ENCODE measurements at places on chromosomes 1 and 21.

DNA sequence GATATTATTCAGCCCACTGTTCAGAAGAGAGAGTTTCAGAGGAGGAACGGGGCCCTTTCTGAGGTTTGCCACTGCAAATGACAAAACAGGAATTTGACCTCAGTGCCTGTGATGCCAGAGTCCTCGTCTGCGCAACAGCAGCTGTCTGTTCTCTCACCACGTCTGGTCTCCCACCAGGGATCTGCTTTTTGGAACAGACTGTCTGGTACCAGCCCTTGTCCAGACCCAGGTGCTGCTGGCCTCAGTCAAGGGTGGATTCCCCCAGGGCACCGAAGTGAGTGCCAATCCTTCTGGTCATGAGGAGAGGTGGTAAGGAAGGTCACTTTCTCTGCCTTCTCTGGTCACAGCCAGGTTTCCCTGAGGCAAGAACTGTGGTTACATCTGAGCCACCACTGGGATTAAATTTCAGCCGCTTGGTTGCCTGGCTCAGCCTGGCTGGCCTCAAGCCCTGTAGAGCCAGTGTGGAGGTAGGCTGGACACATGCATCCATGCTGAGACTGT lies 2.3 kb upstream of the BCAN start:
- DNase-seq: no peak

DNA sequence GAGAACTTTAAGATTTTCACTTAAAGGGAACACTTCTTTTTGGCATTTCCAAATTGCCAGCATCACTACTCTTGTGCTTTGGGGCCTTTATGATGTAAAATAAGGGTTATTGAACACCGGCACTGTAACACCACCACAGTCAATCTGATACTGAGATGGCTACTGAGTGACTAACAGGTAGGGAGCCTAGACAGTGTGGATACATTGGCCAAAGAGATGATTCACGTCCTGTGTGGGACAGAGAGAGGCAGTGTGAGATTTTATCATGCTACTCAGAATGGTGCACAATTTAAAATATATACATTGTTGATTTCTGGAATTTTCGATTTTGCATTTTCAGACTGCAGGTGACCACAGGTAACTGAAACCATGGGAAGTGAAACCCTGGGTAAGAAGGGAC lies 261.6 kb downstream of the SPATA17 start:
- DNase-seq: no peak

DNA sequence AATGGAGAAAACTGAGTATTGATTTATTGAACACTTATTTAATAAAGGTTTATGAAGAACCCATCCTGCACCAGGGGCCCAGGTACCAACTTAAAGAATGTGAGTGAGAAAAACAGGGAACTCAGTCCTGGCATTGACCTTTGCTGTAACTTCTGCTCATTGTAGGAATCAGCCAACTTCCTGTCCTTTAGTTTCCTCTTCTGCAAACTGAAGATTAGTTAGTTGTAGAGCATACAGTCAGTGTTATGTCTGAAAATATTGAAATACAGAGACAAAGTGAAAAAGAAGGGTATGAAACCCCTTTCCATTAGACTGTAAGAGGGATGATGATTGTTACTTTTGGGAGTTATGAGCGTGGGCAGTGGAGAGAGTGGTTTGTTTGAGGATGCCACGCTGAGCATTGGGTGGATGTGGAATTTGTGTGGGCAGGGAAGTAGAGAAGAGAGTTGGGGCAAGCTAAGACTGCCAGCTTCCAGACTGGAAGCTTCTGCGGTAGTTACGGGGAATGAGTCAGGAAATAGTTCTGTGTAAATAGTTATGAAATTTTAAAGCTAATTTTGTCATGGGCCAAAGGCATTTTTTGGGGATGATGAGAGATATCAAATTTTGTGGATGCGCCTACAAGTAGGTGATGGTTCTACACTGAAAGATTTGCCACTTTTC lies 89.2 kb downstream of the GPR88 start:
- no peak for DNase-seq

DNA sequence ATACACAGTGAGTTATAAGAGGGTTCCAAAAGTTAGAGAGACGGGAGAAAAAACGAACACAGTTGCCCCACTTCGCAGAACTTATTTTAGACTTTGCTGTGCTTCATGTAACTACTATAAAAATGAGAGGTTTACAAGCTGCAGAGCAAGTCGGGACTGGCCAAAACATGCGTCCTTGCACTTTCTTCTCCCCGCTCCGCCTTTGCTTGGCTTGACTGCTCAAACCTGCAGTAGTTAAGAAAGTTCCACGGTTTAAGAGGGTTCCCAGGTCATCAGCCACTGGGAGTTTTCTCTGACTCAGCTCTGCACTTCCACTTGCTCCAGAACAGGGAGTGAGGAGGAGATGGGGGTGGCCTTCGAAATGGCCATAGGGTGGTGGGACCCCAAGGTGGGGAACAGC lies 36.2 kb downstream of the CLIC6 start:
- DNase-seq: no peak

DNA sequence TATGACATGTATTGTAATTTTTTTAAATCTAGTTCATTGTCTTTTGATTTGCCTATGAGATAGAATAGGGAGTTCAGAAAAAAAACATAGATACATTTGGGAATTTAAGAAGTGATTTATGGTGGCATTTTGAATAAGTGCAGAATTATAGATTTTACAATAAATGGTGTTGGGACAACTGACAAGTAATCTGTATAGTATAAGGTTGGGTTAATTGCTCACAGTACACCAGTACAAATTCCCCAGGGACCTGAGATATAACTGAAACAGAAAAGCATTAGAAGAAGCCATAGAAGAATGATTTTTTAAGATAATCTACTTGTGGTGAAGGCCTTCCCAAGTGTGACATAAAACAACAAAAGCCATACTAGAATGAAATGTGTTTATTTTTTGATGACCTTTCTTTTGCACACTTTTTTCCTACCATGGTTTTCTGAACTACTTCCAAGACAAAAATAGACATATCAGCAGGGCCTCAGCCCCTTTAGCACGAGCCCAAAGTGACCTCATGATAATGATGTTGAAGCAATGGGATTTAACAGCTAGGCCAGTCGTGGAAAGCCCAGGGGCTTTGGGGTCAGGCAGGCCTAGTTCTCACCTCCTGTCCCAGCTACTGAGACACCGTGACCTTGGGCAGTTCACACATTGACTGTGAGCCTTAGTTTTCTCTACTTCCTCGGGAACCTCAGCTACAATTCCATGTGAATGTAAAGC lies 87.4 kb downstream of the GREM2 start:
- no peak for DNase-seq

DNA sequence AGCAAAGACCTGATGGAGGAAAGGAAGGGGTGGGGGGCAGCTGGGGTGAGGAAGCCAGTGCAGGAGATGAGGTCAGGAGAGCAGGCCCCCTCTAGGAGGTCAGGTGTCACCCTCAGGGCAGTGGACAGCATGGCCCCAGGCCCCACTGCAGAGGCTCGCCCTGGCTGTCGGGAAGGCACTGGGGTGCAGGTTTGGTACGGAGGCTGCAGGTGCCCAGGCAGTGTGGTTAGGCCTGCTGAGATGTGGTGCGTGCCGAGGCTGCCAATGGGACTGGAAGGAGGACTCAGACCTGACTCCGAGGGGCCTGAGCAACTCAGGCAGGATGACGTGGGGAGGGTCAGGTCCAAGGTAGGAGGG lies 82.3 kb downstream of the PCBP3 start:
- no peak for DNase-seq

DNA sequence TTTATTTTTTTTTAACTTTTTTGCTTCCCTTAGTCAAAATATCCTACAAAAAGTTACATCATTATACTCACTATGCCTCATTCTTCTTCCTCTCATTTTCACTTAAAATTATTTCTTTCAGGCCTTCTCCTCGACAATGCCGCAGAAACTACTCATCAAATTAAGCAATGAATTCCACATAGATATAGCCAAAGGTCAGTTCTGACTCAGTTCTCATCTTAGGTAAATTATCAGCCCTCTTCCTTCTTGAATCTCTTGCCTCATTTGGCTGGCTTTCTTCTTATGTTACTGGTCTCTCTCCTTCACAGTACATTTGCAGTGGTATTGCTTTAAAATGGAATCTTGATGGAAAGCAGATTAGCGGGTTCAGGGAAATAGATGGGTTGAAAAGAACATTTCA lies 260.7 kb upstream of the BRINP3 start:
- no peak for DNase-seq

DNA sequence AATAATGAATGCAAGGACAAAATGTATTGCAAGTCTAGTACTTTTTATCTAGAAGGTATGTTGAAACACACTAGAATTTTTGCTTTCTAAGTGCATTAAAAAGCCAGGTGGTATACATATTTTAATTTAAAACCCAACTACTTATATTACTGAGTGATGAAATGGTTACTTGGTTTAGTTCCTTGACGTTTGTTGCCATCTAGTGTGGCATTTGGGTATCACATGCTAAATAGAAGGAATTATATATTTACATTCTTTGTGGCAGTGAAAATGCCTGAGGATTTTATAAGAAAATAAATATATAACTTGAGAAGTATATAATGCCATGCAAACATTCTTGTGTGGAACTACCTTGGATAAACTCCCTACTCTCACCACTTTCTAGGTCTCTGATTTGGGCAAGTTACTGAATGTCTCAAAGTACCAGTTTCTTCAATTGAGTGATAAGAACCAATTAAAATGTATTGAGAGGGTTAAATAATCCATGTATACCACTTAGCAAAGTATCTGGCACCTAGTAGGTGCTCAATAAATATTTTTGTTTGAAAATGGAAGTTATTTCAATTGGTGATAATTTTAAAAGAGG lies 69.6 kb downstream of the SDCCAG8 start:
- DNase-seq: no peak

- no peak for DNase-seq
These were observed 123.6 kb downstream of the AJAP1 start for GRCh38 chr1:4778056-4778455.

DNA sequence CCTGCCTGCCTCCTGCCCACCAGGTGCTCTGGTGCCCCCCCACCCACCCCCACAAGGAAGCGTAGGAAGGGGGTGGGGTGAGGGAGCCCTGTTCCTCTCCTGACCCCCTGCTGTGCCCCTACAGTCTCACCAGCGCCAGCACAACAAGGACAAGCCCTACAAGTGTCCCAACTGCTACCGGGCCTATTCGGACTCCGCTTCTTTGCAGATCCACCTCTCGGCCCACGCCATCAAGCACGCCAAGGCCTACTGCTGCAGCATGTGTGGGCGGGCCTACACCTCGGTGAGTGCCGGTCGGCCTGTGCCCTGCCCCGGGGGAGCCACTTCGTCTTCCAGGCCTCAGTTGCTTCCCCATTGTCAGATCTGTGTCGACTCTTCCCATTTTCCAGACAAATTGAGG lies 25.9 kb downstream of the A3GALT2 start:
- no peak for DNase-seq

GRCh38 chr21:18424276-18424675 lies 20.7 kb upstream of the TMPRSS15 start:
- DNase-seq: no peak
